Renal pelvis (tissue), 12 donors: ENCODE measurements at places on chromosomes 11 and 22.

- DNase-seq: no peak
These were observed 388.4 kb upstream of the DDI1 start for GRCh38 chr11:103648054-103648453.

GRCh38 chr22:23035557-23036277 lies 34.6 kb upstream of the GNAZ start:
- DNase-seq: no peak

- DNase-seq: no peak
These were observed 3.9 kb upstream of the BCL2L13 start for GRCh38 chr22:17634696-17635095.

DNA sequence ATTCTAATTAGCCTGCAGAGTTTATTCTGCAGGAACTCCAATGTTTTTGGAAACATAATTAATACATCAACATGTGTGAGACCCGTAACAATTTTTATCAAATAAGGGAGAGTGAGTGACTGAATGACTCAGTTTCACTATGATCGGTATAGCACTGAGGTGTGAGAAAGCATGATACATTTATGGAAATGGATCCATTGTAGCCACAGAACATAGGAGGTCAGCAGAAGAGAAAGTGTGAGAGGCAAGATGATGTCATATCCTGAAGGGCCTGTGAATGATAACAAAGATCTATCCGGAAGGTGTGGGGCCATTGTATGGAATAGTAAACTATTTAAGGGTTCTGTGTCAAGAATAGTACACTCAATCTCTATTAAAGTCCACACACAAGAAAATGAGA lies 1406.1 kb upstream of the TENM4 start:
- DNase-seq: no peak

DNA sequence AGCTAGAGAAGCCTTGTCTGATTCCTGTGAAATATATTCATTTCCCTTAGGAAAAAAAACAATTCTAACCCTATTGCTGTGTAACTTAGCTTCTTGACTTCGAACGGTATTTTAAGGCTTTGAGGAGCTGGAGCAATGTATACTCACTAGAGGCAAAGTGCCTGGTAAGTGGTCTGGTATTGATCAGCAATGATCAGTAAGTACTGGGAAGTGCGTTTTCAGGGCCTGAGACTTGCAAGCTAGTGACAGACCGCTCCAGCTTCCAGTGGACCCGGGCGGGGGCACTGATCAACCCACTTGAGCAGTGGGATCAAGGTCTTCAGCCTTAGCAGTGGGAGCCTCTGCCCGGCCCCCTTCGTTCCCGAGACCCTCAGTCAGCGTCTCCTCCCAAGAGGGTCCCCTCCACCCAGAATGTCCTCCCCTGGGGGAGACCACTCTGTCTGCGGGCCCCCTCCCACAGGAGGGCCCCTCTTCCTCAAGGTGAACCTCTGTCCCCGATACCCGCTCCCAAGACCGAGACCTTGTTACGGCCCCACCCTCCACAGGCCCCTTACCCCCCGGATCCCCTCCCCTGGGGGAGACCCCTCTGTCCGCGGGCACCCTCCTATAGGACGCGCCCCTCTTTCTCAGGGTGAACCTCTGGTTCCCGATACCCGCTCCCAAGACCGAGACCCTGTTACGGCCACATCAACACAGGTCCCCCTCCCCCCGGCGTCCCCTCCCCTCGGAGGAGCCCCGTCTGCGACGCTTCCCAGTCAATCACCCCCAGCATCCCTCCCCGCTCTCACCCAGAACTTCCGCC lies 452 bp upstream of the ATXN10 start:
- no peak for DNase-seq

DNA sequence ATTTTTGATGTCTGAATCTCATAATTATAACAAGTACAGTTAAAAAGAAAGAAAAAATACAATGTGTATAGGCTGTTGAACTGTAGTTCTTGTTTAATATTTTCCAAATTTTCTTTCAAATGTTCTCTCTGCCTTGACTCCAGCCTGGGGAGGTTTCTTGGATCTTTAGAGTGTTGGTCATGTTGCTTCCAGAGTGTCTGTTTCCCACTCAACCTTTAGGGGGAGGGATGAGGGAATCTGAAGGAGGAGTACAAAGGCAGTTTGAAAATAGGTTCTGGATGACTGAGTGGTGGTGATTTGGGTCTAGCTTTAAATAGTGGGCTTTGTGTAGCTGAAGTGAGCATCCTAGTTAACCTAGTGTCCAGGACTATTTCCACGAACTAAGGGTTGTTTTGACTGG lies 2.0 kb downstream of the CTNND1 start:
- no peak for DNase-seq

DNA sequence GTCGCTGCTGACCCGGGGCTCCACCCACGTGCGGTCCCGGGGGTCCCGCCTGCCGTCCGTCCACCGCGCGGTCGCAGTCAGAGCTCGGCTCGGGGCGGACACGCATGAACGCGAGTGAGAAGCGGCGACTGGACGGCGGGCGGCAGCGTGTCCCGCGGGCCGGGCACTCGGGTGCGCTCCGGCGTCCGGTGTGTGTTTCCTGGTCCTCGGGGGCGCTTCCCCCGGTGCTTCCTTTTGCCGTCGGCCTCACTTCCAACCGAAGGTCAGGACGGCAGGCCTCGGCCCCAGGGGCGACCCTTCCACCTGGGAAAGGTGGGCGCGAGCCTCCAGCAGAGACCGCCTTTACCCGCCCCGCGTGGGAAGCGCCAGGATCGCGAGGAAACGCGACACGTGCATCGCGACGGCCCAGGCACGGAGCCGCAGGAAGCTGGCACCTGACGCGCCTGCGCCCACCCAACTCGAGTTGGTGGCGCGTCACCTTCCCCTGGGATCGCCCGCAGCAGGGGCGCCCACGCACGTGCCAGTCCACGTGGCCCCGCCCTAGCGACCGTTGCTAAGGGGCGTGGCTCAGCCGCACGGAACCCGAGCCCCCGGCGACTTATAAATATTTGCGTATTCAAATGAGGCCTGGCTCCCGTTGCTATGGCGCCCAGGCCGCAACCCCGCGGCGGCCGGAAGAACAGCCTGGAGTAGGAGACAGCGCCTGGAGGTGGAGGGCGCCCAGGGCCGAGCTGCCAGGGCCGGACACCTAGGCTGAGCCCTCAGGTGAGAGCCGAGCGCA lies at the start of gene LRRC56:
Gene LRRC56, plus strand, starts transcription at position 687 of the 781 bp plus-strand sequence. CDS start 3,158 bp downstream, outside the sequence.
- DNase-seq: peak; percentile 74

DNA sequence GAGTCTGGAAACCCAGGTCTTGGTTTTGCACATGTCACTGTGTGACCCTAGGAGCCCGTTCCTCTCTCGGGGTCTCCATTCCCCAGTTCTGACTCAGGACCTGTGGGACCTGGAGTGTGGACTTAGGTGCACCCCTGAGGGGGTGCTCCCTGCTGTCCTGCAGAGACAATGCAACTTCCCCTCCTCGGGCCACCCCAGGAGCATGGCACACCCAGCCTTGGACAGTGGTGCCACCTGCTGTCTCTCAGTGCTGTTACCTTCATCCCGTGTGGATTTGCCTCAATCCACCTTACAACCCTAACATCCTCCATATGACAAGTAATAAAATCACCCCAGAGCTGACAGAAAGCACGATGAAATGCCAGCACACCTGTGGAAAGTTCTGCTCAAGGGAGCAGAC lies 27.5 kb upstream of the CRYBB3 start:
- no peak for DNase-seq

DNA sequence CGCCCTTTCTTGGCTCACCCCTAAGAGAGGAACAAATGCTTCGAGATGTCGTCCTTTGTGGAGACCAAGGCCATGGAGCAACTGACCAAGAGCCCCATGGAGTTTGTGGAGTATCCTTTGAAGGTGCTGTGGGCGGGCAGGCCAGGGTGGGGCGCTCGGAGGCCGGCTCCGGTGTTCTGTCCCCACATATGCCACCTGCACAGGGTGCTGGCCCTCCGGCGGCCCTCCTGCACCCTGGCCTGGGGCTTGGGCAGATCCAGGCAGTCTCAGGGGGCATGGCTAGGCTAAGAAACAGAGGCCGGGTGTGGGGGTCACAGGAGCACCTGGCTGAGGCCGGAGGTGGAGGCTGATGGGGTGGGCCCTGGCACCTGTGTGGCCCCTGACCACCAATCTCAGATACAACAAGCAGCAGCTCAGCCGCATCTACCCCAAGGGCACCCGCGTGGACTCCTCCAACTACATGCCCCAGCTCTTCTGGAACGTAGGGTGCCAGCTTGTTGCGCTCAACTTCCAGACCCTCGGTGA lies 10.3 kb downstream of the PLCB3 start:
- no peak for DNase-seq

DNA sequence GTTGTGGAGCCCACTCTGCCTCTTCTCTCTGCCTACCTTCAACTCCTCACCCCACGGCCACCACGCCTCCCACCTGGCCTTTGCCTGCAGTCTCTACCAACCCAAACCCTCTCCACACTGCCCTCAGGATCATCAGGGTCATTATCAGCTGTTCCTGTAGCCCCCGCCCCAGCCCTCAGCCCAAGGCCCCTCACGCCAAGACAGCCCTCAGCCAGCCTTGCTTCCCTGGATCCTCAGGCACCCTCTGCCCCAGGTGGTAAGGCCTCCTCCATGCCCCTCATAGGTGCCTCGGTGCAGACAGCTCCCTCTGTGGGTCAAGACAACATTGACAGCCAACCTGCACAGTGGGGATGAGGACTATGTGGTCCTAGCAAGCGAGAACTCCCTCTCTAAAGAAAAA lies 1.7 kb downstream of the SBF1 start:
- no peak for DNase-seq

DNA sequence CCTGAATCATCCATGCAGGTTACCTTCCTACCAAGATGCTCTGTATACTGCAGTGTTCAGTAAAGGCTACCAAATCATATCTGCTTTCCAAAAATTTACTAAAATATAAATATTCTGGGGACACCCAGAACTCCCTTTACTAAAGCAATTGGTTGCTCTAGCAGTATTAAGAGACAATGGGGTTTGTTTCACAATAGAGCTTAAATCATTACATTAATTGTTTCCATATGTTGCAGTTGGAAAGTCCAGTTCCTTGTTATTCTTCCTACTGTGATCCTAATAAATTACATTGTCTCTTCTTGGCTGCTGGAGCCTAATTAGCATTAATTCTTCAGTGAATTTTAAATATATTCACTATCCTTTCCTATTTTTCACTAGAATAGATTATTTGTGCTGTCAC lies 316.0 kb upstream of the MTNR1B start:
- DNase-seq: no peak

- no peak for DNase-seq
These were observed 28.8 kb downstream of the SWAP70 start for GRCh38 chr11:9692691-9693090.

GRCh38 chr11:1237128-1237580 lies 14.3 kb downstream of the MUC5B start:
- no peak for DNase-seq

DNA sequence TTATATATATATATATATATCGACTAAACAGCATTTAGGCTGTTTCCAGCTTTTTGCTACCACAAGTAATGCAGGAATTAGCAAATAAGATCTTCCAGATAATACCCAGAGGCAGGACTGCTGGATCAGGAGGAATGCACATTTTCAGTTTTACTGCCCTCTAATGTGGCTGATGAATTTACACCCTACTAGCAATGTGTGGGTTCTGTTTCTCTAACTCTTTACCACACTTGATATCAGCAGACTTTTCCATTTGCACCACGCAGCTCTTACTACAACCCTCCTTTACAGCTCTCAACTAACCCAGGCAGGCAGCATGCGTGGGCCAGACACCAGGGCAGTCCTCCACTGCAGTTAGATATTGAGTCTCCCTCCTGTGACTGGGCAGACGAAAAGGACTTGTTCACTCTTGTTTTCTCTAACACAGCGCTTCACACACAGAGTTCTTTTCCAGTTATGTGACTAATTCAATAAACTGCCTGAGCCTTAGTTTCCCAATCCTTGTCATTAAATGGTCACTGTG lies 67.7 kb downstream of the IGLL5 start:
- no peak for DNase-seq

DNA sequence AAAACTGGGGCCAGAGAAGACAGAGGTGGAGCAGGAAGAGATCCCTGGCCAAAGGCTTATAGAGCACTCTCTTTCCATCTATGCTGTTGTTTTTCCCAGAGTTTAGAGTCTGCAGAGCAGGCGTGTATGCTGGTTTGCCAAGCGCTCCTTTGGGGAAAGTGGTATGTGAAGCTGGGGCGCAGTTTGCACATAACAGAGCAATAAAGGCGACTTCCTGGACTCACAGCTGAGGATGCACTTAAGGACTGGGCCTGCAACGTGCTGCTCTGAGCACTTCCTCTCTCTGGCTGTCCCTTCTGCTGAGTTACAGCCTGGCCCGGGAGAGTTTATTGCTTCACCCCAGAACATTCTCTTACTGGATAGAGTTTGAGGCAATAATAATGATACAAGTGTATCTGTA lies 41.7 kb downstream of the THAP12 start:
- peak; percentile 48 for DNase-seq

- DNase-seq: peak; percentile 74
These were observed 57.9 kb upstream of the PARVA start for GRCh38 chr11:12319461-12319951.

GRCh38 chr22:29308148-29308790 lies 1.8 kb downstream of the GAS2L1 start:
- no peak for DNase-seq
